ENCODE measurements at places on chromosomes 3 and 15.

- no peak for DNase-seq
Measured at GRCh38 chr3:141052201-141053069, 1.3 kb downstream of the SPSB4 start.

GRCh38 chr3:64152086-64152485 is 73.2 kb downstream of the PRICKLE2 start:
- DNase-seq, result no peak

- no peak for DNase-seq
Measured at GRCh38 chr15:74832826-74833225, 6.4 kb downstream of the CPLX3 start.

GRCh38 chr3:159252772-159253384 is 451.0 kb downstream of the MFSD1 start:
- DNase-seq, result no peak

GRCh38 chr3:33166095-33166494 is 52.3 kb downstream of the CRTAP start:
- DNase-seq, result no peak

DNA sequence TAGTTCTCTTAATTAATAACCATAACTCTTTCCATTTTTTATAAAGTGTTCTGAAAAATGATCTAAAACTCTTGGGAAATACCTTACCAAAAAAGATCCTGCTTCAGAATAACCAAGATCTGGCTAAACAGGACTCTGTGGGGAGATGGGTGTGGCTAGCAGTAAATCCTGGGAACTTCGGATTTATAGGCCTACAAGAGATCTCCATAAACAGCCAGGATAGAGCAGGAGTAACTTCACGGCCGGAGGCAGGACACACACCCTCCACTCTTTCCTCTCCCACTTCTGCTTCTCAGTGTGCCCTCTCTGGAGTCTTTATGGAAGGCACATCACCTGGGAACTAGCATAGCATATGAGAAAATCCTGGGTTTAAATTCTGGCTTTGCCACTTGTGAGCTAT is 309.4 kb upstream of the SOX2 start:
- DNase-seq, result no peak

- no peak for DNase-seq
Measured at GRCh38 chr3:45980819-45981218, 14.8 kb downstream of the FYCO1 start.

- no peak for DNase-seq
Measured at GRCh38 chr3:120801484-120801883, 58.9 kb downstream of the GTF2E1 start.

- no peak for DNase-seq
Measured at GRCh38 chr3:138398791-138399575, 35.4 kb upstream of the ESYT3 start.

DNA sequence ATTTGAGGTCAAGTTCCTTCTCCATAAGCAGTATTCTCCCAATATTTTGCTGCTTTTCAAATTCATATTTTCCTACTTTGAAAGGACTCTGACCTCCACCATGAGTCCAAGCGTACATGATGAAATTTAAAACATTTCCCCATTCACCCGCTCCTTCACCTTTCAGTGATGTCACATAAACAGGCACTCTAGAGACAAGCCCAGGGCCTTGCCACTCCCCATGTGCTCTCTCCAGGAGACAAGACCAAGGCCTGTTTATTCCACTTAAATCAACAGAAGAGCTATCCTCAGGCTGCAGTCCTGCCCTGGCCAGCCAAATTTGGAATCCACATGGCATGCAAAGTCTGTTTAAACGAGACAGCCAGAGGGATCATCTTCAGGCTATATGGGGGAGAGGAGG is 161.5 kb downstream of the ARRDC4 start:
- DNase-seq, result no peak

GRCh38 chr3:177186306-177186705 is 11.0 kb downstream of the TBL1XR1 start:
- no peak for DNase-seq

GRCh38 chr3:41143421-41144031 is 55.8 kb upstream of the CTNNB1 start:
- no peak for DNase-seq

DNA sequence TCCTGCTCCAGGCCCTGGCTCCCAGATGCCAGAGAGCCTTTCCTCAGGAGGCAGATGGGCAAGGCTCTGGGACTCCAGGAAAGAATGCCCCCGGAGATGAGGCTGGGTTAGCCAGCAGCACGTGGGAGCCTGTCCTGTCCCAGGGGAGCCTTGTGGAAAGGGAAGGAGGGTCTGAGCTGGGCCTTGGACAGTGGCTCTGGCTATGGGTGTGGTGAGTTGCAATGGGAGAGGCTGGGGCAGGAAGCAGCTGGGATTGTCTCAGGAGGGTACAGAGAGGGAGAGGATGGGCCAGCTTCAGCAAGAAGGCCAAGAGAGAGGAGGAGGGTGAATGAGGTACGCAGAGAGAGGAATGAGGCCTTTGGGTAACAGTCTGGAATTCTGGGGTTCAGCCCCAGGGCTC is 17.4 kb upstream of the CACNA2D2 start:
- DNase-seq, result no peak

Measured in stimulated activated CD4-positive, alpha-beta T cell treated with anti-CD3 and anti-CD28 coated beads, Interleukin-4, amount 100 ng/mL, for 24 hours (primary cell).